ENCODE measurements at places on chromosomes 7 and 10.

DNA sequence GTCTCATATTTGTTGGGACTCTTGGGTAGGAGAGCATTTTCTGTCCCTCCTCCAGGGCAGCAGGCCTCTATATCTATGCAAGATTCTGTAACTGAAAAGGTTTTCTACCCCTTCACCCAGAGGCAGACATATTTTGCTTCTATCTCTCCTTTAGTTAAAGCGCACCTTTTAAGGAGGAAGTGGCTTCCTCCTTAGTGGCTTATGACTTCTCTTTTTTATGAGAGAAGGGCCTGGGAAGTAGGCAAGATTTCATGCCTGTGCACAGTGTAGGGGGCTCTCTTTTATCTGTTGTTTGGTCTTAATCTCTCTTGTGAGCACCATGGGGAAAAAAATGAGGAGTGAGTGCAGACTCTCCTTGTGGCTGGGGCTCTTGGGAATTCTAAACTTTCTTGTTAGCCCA lies 122.1 kb downstream of the LRMDA start:
- DNase-seq, result no peak

DNA sequence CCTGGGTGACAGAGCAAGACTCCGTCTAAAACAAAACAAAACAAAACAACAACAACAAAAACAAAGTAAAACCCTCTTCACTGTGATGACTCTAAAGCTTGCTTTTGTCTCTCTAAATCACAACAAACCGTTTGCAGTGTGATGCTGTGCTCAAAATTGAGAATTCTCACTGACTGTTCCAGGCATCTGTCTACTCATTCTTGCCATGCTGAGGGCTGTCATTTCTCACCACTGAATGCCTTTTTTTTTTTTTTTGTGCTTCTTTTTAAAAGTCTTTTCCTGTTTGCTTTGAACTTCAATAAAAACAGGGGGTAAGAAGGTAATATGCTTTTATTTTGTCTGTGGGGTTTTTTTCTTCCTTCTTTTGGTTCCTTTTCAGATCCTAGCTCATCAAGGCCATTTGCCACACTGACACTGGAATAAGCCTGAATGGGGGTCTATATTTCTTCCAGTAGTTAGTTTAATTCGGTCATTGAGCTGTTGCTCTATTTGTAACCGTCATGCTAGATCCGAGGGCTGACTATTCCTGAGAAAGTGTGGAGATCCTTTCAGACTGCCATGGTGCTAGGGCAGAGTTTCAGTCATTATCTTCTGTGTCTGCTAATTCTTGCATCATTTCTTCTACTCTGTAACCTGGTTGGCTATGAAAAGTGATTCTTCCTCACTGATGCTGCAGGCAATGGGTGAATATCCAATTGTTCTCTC lies 10.6 kb downstream of the FAS start:
- peak; percentile 73 for DNase-seq

DNA sequence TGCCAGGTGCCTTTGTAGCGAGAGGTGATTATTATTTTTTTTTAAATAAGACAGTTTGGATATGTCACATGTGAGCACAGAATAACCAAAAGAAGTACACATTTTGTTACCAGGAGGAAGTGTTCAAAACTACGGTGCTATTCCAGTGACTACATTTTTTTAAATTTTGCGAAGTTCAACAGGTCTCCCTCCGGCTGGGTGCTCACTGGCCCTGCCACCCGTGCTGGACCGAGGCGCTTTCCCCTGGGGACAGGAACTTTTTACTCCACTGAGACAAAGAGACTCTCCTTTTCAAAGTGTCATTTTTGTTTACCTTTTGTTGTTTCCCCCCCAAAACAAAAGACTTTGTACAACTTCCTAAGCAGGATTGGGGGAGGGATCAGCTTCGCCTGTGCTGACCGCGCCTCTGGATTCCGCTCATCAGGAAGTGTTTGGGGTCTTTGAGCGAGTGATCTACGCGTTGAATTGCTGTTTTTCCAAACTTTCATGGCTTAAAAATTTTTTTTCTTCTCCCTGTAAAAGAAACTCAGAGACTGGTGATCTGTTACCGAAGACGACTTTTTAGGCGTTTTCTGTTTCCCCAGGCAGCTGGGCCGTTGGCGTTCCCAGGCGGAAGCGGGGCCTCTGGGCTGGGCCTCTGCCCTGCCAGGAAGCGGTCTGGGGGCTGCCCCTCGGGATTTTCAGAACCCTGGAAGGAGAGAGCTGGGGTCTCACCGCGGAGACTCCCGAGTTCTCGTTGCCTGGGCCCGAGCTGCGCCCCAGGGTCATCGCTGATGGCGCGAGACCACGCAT lies 7.2 kb downstream of the EN2 start:
- no peak for DNase-seq

GRCh38 chr10:58993480-58994221 lies 182.8 kb upstream of the PHYHIPL start:
- no peak for DNase-seq

Data from CD4-positive, alpha-beta T cell treated with Interleukin-2 at 100 ng/mL for 4 hours (primary cell).